ENCODE measurements at places on chromosomes 6 and 20.
A peak's percentile ranks its signal among the peaks of the same experiment; 100 is the strongest.

DNA sequence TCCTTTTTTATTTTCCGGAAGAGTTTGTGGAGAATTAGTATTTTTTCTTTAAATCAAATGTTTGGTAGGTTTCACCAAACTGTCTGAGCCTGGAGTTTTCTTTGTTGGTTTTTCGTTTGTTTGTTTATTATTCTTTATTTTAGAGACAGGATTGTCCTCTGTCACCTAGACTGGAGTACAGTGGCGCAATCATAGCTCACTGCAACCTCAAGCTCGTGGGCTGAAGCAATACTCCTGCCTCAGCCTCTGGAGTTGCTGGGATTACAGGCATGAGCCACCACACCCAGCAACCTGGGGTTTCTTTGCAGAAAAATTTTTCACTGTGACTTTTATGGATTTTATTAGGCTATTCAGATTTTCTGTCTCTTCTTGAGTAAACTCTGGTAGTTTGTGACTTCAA, 120.2 kb upstream of the LOC128125822 start:
- no peaks in the 10 kb centered on the region for H3K4me1 ChIP-seq
- H3K4me3 ChIP-seq = no peak overlapping the region
- no peaks in the 10 kb centered on the region for H3K36me3 ChIP-seq

DNA sequence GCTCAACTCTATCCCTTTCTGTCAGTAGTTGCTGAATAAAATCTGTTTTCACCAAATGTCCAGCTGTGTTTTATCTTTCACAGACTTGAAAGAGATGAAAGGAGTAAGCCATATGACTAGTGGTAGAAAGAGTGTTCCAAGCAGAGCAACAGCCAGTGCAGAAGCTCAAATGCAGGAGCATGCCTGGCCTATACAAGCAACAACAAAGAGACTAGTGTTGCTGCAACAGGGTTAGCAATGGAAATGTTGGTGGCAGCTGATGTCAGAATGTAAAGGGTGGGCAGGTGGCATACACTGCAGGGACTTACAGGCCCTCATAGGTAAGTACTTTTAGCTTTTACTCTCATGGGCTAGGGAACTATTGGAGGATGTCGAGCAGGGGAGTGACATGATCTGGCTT, 5.2 kb upstream of the HINT3 start:
- no peak for DNase-seq
- no peak overlapping the region for H3K27ac ChIP-seq
- H3K4me3 ChIP-seq = no peak overlapping the region
- no peaks in the 10 kb centered on the region for H3K36me3 ChIP-seq
- H3K4me1 ChIP-seq = peaks cover 6% of the 10 kb centered on the region

DNA sequence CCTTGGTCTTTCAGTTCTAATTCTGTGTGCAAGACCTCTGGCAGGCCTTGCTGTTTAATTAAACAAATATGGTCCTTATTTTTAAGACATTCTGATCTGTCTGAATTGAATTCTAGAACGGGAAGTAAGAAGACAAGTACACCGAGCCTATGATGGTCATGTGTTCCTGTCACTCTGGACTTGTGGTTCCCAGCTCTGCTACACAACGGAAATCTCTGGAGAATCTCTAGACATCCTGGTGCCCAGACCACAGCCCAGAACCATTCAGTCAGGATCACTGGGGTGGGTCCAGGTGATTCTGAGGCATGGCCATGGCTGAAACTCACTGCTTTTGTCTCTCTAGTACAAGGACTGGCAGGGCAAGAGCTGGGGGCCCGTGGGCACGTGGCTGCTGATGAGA, 15.9 kb upstream of the KCNK16 start:
- H3K36me3 ChIP-seq = no peaks in the 10 kb centered on the region
- no peak overlapping the region for H3K27ac ChIP-seq
- H3K27me3 ChIP-seq = peaks cover 25% of the 10 kb centered on the region

DNA sequence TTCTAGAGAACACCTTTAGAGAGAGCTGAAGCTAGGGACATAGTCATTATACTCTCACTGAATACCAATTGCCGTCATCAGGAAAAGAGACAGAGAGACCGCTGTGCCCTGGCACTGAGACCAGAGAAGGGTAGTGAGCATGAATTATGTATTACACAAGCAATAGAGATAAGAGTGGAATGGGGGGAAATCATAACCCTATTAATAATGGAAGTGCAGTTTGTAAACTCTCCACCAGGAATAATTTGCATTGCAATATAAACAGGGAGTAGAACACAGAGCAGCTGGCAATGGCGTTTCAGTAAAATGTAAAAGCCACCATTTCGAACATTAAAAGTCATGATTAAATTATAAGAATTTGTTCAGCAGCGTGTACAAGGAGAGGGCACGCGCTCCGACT, 244.5 kb downstream of the MAFB start:
- H3K27ac ChIP-seq = no peak overlapping the region
- H3K36me3 ChIP-seq = no peaks in the 10 kb centered on the region
- H3K4me1 ChIP-seq = no peaks in the 10 kb centered on the region
- DNase-seq = no peak

DNA sequence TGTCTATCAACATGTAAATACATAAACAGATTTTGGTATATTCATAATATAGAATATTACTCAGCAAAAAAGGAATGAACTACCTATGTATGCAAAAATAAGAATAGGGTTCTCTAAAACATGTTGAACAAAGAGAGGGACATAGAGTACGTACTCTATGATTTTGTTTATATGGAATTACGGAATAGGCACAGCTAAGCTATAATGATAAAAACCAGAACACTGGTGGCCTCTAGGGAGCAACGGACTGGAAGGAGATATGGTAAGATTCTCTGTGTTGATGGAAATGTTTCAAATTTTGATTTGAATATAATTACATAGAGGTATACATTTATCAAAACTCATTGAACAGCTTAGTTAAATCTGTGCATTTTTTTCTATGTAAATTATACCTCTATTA, 19.6 kb downstream of the ADGRG6 start:
- no peak overlapping the region for H3K4me3 ChIP-seq
- DNase-seq = no peak
- no peaks in the 10 kb centered on the region for H3K36me3 ChIP-seq
- no peaks in the 10 kb centered on the region for H3K27me3 ChIP-seq

GRCh38 chr20:62766716-62767115, 29.6 kb upstream of the MRGBP start:
- no peak overlapping the region for H3K4me3 ChIP-seq
- peaks cover 9% of the 10 kb centered on the region for H3K4me1 ChIP-seq
- H3K36me3 ChIP-seq = no peaks in the 10 kb centered on the region
- H3K27me3 ChIP-seq = no peaks in the 10 kb centered on the region
- no peak overlapping the region for H3K27ac ChIP-seq
- no peak for DNase-seq

GRCh38 chr6:116090251-116090650, 10.4 kb upstream of the NT5DC1 start:
- H3K36me3 ChIP-seq = no peaks in the 10 kb centered on the region
- H3K4me1 ChIP-seq = peaks cover 2% of the 10 kb centered on the region
- no peaks in the 10 kb centered on the region for H3K27me3 ChIP-seq
- H3K4me3 ChIP-seq = no peak overlapping the region
- H3K27ac ChIP-seq = no peak overlapping the region

- no peak overlapping the region for H3K4me3 ChIP-seq
- no peak overlapping the region for H3K27ac ChIP-seq
- no peaks in the 10 kb centered on the region for H3K36me3 ChIP-seq
- peaks cover 5% of the 10 kb centered on the region for H3K27me3 ChIP-seq
Measured at GRCh38 chr6:8914700-8915099, 479.4 kb upstream of the SLC35B3 start.

- no peaks in the 10 kb centered on the region for H3K4me1 ChIP-seq
- H3K36me3 ChIP-seq = no peaks in the 10 kb centered on the region
- no peaks in the 10 kb centered on the region for H3K27me3 ChIP-seq
- H3K27ac ChIP-seq = no peak overlapping the region
Measured at GRCh38 chr20:34967421-34967820, 11.8 kb downstream of the MYH7B start.

DNA sequence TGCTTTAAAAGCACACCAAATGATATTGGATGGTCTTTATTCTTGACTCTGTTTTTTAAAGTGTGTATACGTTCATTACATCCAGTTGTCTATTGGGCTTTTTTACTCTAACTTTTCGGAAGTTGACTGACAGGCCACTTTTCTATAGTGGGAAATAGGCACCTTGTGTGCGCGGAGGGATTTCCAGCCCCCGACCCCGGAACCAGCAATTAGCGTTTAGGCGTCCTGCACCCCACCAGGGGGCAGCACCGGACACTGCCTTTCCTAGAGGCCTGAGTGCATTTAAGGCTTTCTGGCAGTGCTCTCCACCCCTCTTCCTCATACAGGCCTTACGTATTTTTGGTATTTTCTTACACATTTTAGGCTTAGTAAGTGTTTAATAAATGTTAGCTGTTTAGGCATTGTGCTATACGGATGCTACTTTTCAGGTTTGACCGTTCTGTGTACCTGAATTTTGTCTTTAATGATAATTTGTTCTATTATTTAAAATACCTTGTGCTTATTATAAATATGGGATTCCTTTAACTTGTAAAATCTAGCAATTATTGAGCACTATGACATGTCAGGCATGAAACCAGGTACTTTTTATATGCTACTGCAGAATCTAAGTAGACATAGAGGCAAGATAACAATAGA, 231.8 kb downstream of the BCKDHB start:
- H3K4me1 ChIP-seq = no peaks in the 10 kb centered on the region
- peak; percentile 60 for DNase-seq
- no peaks in the 10 kb centered on the region for H3K27me3 ChIP-seq

- peaks cover 12% of the 10 kb centered on the region for H3K36me3 ChIP-seq
- H3K4me3 ChIP-seq = no peak overlapping the region
- H3K4me1 ChIP-seq = peaks cover 34% of the 10 kb centered on the region
- no peak for DNase-seq
Measured at GRCh38 chr20:5822569-5822968, 72.4 kb downstream of the SHLD1 start.

- H3K4me3 ChIP-seq = no peak overlapping the region
- peaks cover 8% of the 10 kb centered on the region for H3K27me3 ChIP-seq
- DNase-seq = no peak
- no peaks in the 10 kb centered on the region for H3K36me3 ChIP-seq
Measured at GRCh38 chr20:11248687-11249638, 575.2 kb upstream of the JAG1 start.

DNA sequence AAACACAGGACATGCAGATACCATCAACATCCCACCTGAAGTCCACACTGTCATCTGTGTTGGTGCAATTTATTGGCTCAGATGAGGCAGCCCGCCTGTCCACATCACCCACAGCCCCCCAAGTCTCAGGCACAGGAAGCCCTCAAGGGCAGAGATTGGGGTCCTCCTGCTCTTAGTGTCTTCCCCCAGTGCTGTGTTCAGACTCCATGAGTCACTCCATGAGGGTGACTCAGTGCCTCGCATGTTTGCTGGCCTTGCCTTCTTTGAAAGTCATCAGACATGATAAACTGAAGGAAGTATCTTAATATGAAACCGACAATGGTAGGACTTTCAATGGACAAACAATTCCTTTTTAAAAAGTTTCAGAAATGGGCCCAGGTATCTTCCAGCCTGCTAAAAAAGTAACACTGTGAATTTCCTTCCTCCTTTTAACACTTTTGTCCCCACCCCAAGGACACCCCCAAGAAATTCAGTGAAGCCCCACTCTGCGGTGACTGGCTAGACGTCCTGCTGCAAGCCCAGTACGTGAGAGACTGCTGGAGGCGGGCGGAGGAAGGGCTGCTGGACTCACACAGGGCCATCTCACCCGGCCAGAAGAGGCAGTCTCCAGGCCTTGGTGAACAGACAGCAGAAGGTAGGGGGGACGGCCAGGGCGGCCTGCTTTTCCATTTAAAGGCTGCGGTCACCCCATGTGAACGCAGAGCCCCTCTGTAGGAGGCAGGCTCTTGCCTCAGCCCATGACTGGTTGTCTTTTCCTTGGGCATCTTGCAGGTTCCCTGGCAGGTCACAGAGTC, 43.0 kb upstream of the KCNK16 start:
- no peak overlapping the region for H3K4me3 ChIP-seq
- H3K27ac ChIP-seq = no peak overlapping the region
- peaks cover 8% of the 10 kb centered on the region for H3K27me3 ChIP-seq

DNA sequence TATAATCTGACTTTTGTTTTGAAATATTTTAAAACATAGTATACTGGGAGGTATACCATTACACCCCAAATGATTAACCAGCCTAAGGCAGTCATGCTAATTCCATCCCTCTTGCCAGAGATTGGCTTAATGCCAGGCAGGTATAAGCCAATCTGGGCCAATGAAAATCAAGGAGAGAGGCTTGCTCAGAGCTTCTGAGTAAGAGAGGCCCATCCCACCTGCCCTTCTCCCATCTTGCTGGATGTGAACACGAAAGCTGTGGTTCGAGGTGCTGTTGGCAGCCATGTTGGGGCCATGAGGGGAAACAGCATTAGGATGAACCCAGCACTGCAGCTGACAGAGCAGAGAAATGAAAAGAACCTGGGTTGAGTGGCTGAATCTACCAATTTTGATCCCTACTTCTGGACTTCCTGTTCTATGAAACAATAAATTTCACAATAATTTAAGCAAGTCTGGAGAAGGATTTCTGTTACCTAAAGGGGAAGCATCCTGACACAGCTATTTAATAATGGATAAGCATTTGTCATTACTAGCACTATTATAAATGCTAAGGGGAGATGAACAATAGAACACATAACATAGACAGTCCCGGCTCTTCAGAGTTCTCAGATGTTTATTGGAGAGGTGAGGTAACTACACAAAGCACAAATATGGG, 152.3 kb downstream of the CDC5L start:
- H3K36me3 ChIP-seq = no peaks in the 10 kb centered on the region
- no peaks in the 10 kb centered on the region for H3K27me3 ChIP-seq
- no peak overlapping the region for H3K27ac ChIP-seq
- H3K4me3 ChIP-seq = no peak overlapping the region

- peaks cover 25% of the 10 kb centered on the region for H3K36me3 ChIP-seq
- peak overlapping the region; percentile 93 for H3K27ac ChIP-seq
- H3K4me3 ChIP-seq = peak overlapping the region; percentile 94
- H3K27me3 ChIP-seq = no peaks in the 10 kb centered on the region
- DNase-seq = peak; percentile 24
Measured at GRCh38 chr20:24991897-24992486, 559 bp downstream of the APMAP start.

DNA sequence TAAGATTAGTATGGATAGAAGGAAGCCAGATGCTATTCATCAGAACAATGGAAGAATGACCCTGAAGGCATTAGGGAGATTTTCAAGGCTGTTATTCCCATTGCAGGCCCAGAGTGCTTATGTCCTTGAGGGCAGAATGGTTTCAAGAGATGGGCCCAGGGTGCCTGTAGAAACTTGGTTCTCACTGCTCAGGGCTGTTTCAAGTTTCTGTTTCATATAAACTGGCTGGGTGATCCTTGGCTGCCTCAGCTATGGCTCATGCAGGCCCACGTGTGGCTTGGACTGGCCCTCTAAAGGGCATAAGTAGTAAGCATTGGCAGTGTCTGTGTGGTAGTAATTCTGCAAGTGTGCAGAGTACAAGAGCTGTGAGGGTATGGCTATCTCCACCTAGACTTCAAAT, 540.9 kb upstream of the MAN1A1 start:
- no peak for DNase-seq
- H3K27ac ChIP-seq = no peak overlapping the region
- H3K27me3 ChIP-seq = no peaks in the 10 kb centered on the region
- H3K4me3 ChIP-seq = no peak overlapping the region
- H3K36me3 ChIP-seq = no peaks in the 10 kb centered on the region

DNA sequence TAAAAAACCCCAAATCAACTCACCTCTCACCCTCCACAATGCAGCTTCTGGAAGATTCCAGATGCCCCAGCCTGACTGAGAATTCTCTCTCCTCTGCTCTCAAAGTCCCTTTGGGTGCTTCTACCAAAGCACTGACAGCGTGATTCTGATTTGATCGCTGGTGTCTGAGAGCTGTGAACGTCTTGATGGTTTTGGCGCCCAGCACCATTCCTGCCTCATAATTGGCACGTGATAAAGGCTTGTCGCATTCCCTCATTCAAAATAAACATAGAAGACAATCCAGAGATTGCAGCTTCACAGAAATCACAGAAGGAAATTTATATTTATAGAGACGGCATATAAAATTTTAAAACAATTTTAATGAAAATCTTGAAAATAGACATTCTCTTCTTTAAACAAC, 24.1 kb upstream of the ECI2 start:
- H3K27ac ChIP-seq = no peak overlapping the region
- no peak for DNase-seq
- H3K36me3 ChIP-seq = no peaks in the 10 kb centered on the region
- H3K4me1 ChIP-seq = peaks cover 5% of the 10 kb centered on the region

Data from activated naive CD8-positive, alpha-beta T cell treated with anti-CD3 and anti-CD28 coated beads for 36 hours (primary cell).